ENCODE measurements at places on chromosomes 6 and 20.

GRCh38 chr20:35200267-35200666 is 26.2 kb upstream of the MMP24 start:
- DNase-seq: no peak

GRCh38 chr6:88650029-88650619 is 313.3 kb downstream of the RNGTT start:
- DNase-seq: no peak

DNA sequence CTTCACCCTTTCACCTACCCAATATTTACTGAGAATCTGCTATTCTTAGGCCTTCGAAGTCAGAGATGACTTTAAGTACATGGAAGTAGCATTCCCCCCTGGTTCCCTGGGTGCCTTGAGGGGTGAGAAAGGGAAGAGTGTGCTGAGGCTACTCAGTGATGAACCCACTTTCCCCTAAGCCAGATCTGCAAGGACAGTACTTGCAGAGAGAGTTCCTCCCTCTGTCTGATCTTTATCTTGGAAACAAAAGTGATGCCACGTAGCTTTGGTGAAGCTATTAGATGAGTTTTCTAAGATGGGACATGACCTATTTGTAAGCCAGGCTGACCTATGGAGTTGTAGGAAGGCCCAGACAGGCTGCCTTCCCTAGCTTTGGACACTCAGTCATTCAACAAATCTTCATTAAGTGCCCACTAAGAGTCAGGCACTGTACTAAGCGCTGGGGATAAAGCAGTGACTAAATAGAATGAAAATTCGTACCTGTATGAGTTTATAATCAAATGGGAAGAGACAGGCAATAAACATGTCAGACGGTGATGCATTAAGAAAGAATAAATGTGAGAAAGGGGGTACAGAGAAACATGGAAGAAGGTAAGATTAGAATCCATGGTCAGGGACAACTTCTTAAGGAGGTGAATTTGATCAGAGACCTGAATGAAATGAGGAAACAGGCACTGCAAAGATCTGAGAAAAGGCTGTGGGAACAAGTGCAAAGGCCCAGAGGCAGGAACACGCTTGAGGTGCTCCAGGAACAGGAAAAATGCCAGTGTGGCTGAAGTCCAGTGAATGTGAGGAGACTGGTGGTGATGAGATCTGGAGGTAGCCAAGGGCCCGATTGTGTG is 42.2 kb downstream of the BCL2L1 start:
- no peak for DNase-seq

DNA sequence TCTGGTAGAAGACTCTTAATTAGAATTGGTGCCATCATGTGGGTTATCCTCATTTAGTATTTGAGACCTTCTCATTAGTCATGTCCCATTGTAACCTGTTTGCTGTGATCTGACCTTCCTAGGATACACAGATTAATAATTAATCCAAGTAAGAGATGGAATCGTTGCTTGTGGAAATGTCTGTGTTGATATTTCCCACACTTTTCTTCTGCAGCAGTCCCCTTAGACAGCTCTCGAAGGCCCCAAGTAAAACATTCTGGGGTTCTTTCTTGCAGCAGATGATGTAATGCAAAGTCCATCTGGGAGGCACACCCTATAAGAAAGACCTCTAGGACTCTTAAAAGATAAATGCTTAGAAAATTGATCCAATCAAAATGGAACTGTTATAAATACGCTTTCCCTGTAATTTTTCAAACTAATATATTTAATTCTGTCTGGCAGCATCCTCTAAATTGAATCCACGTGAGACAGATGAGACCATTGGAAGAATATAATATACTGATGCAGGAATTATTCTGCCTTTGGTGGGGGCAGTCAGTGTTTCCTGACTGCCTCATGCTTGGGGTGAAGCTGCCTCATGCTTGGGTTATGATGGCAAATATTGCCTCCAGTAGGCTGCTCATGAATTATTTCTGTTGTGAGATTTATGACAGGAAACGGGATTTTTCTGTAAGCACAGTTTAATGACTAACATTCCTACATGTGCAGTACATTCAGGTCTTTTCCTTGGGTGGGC is 54.5 kb upstream of the ARMC2 start:
- no peak for DNase-seq

DNA sequence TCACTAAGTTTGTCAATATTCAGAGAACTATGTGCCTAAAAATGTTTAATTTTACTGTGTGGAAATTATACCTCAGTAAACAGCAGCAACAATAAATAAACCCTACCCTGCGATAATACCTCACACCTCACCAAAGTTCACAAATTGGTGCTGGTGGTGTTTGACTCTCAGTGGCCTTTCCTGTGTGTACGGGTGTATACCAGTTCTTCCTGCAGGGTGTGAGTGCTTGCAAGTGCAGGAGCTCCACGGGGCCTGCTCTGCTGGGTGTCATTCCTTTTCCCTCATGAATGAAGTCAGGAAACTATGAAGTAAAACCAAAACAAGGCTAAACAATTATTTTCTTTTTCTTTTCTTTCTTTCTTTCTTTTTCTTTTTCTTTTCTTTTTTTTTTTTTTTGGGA is 4.1 kb upstream of the ENPP5 start:
- no peak for DNase-seq

- DNase-seq: no peak
Observed at GRCh38 chr6:85923013-85923430, 280.3 kb upstream of the SYNCRIP start.

- no peak for DNase-seq
Observed at GRCh38 chr6:139751179-139751578, 376.7 kb upstream of the CITED2 start.

- DNase-seq: peak; percentile 61
Observed at GRCh38 chr20:13261460-13262301, 40.6 kb downstream of the ISM1 start.

- no peak for DNase-seq
Observed at GRCh38 chr6:102229271-102229670, 835.8 kb downstream of the GRIK2 start.

DNA sequence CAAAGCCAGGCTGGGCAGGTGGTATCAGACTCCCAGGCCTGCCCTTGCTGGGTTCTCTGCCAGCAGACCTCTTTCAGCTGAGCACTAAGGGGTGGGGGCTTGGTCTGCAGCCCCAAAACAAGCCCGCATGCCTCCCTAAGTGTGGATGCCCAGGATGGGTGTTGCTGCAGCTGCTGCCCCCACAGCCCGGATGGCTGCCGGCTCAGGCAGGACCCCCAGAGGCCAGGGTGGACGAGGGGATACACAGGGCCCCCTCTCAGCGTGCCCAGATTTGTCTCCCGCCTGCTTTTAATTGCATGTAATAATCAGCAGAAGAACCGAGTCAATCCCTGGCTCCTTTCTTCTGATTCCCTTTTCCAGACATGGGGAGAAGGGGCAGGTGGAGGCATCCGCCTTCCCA is 60.8 kb downstream of the VEGFA start:
- no peak for DNase-seq

GRCh38 chr6:82970839-82971238 is 94.8 kb downstream of the UBE3D start:
- no peak for DNase-seq

DNA sequence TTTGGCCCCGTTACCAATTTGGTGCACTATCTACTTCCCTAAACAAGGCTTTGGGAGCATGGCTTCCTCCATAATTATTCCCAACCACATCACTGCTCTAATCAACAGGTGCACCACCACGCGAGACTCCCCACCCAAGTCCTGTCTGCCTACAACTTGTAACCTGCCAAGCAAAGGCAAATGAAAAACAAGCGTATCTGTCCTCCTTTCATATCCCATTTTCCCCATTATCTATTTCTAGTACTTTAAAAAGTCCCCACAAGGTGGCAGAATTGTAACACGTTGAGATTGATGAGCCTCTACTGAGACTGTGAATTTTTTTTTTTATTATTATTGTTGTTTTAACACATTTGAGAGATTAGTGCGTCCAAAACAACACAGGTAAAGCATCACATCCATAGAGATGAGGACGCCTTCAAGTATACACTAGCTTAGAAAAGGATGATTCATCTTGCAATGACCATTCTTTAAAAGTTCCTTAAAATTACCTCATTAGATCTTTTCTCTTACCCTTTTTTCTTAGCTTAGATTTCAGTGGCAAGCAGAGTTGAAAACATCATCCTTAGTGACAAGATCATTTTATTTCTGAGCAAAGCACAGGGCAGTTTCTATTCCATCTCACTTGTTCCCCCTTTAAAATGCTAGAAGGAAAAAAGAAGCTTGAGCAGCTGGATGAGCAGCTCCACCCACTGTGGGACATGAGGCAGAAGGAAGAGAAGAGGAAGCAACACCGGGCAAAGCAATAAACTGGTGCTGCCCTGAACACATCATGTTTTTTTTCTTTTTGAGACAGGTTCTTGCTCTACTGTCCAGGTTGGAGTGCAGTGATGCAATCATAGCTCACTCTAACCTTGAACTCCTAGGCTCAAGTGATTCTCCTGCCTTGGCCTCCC is 210.8 kb downstream of the ARHGAP18 start:
- no peak for DNase-seq

DNA sequence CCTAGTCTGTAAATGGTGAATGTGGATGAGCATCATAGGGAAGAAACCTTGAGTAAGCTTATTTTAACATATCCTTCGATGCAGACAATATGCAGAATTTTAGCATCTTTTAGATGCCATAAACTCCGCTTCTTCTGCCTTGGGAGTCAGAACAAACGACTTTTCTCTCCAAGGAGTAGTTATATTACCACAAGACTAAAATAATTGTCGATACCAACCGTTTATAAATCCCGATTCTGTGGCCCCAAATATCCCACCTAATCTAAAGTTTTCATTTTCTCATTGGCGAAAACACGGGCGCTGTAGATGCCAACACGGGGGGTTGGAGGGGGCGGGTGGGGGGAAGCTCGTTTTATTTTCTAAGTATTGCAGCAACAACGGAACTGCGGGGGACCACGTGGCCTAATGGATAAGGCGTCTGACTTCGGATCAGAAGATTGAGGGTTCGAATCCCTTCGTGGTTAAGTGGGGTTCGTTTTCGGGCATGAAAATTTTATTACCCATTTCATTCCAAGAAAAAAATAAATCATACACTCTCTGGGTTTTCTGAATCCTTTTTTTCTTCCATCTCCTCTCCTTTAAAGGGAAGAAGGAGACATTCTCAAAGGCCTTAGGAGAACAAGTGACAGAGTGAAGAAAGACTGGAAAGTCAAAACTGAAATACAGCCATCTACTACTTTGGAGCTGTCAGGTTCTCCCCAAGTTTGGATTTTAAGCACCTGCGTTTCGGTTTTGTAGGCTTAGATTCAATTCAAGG is 65.5 kb upstream of the BTN3A2 start:
- DNase-seq: no peak

- no peak for DNase-seq
Observed at GRCh38 chr6:124928851-124929250, 33.4 kb upstream of the RNF217 start.

DNA sequence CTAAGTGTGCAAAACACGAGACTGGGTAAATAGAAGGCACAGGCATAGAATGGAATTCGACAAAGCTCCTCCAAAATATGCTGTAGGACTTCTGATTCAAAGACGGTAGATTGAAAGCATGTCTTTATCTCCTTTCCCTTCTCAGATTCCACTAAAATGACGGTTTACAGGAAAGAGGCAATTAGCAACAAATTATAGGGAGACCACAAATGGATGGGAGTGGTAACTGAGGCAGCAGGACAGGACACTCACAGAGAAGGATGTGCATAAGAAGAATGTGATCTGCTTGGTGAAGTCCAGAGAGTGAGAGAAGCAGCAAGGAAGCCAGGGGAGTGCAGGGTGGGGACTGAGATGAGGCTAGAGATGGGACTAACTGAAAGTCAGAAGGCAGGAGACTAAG is 113.4 kb upstream of the MRPS10 start:
- no peak for DNase-seq

DNA sequence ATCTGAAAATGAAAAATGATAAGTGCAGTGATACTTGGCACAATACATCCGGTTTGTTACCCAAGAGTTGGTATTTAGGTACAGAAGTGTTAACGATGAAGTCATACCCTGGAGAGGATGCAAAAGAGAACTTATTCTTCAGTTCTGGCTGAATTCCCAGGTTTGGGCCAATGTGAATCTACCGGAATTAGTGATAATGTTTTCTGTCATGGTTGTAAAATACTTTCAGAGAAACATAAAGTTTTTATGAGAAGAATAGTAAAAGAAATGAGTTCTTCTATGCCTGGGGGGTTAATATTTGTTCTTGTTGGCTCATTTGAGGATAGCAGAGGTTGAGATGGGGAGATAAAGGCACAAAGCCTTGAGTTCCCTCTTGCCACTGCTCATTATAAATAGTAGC is 509.9 kb upstream of the POU3F2 start:
- DNase-seq: no peak

- DNase-seq: no peak
Observed at GRCh38 chr20:20192366-20192765, 140.0 kb downstream of the CFAP61 start.

GRCh38 chr6:70298068-70298467 is 4.8 kb downstream of the COL9A1 start:
- DNase-seq: no peak

DNA sequence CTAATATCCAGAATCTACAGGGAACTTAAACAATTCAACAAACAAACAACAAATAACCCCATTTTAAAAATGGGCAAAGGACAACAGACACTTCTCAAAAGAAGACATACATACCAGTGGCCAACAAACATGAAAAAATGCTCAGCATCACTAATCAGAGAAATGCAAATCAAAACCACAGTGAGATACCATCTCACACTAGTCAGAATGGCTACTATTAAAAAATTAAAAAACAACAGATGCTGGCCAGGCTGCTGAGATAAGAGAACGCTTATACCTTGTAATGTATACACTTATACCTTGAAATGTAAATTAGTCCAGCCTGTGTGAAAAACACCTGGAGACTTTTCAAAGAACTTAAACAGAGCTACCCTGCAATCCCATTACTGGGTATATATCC is 166.8 kb downstream of the IBTK start:
- no peak for DNase-seq

- no peak for DNase-seq
Observed at GRCh38 chr6:21190701-21191100, 402.9 kb upstream of the SOX4 start.

DNA sequence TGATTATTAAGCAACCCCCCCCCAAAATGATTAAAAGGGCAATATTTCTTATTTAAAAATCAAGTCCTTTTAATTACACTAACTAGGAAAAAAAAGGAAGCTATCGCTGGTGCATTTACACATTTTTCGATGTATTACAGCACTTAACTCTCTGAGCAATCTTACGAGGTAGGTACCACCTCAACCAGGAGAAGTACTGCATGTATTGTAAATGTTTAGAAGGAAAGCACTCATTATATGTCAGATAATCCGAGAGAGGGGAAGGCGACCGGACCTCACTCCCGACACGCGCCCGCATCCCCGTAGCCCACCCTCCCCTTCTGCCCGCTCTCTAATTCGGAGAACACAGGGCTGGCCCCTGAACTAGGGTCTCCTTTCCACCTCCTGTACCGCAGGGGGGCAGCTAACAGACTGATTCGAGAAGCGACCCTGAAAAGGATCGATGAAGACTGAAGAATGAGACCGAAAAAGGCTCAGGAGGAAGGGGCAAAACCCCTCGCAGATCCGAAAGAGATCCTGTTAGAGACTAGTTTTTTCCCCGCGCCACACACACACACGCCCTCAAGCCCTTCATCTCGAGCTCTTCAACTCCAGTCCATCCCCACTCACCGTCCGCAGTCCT is 337 bp downstream of the ESF1 start:
- no peak for DNase-seq

- DNase-seq: no peak
Observed at GRCh38 chr20:19566226-19566945, 191.7 kb upstream of the RIN2 start.

- no peak for DNase-seq
Observed at GRCh38 chr6:130326496-130326895, 39.3 kb upstream of the TMEM200A start.
